ENCODE measurements at places on chromosomes 12 and 14.
A peak's percentile ranks its signal among the peaks of the same experiment; 100 is the strongest.

DNA sequence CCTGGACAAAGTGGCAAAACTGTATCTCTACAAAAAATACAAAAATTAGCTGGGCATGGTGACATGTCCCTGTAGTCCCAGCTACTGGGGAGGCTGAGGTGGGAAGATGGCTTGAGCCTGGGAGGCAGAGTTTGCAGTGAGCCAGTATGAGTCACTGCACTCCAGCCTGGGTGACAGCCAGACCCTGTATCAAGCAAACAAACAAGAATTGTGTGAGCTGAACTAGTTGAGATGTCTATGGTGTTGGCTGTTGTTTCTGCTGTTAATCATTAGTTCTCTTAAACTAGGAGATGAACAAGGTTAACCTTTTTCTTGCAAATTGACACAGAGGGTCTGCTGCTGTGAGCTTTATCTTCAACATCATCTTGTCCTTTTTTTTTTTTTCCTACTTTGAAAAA lies 23.6 kb downstream of the RASSF3 start:
- DNase-seq = no peak

DNA sequence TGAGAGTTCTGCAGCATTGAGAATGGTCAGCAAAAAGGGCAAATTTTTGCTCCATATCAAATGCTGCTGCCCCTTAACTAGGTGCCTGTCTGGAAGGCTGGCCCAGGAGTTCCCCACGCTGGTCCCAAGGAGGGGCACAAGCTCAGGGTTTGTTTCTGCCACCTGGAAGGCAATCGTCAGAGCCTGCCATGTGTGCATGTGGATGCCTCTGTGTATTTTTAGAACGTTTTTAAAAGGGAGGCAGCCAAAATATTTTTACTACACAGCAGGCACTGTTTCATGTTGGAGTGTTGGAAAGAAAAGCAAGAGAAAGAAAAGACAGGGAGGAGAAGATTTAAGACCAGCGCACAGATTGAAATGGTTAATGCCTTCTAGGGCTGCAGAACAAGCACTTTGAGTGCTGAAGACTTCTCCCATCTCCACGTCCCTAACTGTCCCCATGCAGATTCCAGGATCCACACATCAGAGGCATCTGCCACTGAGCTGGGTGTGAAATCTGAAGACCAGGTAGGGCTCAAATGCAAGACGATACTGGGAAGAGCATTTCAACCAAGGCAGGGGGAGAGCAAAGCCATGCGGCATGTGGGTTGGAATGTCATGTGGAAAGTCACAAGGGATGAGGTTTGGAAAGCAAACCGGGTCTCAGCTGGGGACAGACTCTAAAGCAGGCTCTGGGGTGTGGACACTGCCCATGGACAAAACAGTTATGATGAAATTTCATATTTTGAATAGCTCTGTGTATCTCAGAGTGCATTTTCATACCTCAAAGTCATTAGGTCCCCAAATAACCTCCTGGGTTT lies 557.2 kb downstream of the BCL11B start:
- DNase-seq = no peak

DNA sequence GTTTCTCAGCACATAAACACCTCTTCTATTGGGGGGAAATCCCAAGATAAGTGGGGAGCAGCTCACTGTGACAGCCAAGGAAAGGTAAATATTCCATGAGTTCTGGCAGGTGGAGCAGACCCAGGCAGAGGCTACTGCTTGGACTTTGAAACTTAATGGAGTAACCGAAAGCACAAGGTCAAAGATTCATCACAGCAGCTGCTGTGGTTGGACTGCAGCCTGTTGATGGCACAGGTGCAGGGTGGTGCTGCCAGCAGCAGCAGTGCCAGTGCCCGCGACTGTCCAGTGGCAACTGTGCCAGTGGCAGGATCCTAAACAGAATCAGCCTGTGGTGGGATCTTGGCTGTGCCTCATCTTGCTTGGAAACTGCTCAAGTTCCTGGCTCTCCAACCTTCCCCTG lies 81.4 kb upstream of the ARID2 start:
- DNase-seq = no peak

GRCh38 chr14:74950795-74951442 lies 4.5 kb downstream of the PGF start:
- DNase-seq = no peak

DNA sequence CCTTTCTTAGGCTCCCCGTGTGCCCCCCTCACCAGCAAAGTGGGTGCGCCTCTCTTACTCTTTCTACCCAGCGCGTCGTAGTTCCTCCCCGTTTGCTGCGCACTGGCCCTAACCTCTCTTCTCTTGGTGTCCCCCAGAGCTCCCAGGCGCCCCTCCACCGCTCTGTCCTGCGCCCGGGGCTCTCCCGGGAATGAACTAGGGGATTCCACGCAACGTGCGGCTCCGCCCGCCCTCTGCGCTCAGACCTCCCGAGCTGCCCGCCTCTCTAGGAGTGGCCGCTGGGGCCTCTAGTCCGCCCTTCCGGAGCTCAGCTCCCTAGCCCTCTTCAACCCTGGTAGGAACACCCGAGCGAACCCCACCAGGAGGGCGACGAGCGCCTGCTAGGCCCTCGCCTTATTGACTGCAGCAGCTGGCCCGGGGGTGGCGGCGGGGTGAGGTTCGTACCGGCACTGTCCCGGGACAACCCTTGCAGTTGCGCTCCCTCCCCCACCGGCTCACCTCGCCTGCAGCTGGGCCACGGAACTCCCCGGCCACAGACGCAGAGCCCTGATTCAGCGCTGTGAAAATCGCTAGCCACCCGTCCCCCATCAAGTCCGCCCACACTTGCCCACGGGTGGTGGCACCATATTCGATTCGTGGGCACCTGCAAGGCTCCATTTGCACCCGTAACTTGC lies 1.3 kb downstream of the TMEM233 start:
- DNase-seq = no peak

GRCh38 chr12:57865084-57865751 lies 18.7 kb upstream of the CTDSP2 start:
- peak; percentile 60 for DNase-seq

DNA sequence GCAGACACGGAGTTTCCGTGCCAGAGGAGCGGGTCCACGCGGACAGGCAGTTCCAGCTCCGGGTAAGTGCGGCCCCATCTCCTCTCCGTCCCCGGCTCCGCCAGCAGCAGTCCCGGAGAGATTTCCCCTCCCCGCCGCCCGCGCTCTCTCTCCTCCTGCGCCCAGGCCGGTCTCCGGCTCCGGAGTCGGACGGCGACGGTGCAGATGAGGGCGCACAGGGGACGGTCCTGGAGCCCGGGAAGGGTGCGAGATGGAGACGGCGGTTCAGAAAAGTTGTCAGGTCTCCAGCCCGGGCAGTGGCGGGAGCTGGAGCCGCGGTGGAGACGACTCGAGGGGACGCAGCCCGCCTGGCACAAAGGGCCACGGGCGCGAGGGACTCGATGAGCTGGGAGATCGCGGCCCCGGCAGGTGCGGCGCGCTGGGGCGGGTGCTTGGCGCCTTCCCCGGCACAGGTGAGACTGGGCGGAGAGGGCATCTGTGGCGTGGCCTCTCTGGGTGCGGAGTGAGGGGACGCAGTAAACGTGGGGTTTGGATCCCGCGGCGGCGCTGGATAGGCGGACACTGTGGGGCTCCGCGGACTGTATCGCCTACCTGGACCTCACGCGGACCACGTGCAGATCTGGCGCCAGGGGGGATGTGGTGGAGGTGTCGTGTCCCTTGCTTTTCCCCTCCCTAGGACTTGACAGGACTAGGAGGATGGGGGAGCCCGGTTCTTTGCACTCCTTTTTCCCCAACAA lies 1540.3 kb upstream of the TMEM132C start:
- DNase-seq = no peak

- peak; percentile 43 for DNase-seq
These were observed 542.4 kb downstream of the DIO2 start for GRCh38 chr14:79668951-79669350.

GRCh38 chr12:41932470-41932991 lies 212.1 kb downstream of the GXYLT1 start:
- DNase-seq = peak; percentile 28

GRCh38 chr12:106311139-106311538 lies 8.6 kb downstream of the TCP11L2 start:
- DNase-seq = no peak

DNA sequence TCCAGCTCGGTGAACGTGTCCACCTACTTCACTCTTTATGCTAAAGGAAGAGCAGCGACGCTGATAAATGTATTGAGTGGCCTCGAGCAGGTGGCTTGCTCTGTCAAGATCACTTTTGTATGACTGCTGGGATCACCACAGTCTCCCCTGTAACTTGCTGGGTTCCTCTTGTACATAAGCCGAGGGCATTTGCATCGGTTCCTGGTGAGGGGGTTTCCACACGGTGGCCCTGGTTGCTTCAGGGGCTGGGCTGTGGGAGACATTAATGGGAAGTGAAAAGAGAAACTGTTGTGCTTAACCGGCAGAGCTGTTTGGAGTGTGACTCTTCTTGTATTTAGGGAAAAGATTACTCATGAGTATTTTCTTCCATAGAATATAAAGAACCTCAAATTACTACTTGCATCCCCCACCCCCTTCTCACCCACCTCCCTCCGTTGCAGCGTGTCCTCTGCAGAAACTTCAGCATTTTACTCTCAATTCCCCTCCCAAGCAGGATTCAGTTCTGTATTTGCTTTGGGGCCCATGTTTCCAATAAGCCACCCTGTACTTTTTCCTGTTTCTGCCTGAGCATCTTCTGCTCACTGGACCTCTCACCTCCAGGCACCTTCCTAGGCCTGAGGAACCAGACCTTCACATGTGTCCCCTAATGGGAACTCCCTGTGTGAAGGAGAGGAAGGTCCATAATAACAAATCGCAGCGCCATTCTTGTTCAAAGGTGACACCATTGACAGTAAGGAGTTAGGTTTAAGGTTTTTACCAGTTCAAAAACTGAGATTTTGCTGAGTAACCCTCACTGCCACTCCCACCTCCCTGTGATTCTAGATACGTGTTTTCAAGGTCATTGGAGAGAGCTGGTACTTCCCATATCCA lies 187.0 kb downstream of the ETV6 start:
- DNase-seq = no peak

DNA sequence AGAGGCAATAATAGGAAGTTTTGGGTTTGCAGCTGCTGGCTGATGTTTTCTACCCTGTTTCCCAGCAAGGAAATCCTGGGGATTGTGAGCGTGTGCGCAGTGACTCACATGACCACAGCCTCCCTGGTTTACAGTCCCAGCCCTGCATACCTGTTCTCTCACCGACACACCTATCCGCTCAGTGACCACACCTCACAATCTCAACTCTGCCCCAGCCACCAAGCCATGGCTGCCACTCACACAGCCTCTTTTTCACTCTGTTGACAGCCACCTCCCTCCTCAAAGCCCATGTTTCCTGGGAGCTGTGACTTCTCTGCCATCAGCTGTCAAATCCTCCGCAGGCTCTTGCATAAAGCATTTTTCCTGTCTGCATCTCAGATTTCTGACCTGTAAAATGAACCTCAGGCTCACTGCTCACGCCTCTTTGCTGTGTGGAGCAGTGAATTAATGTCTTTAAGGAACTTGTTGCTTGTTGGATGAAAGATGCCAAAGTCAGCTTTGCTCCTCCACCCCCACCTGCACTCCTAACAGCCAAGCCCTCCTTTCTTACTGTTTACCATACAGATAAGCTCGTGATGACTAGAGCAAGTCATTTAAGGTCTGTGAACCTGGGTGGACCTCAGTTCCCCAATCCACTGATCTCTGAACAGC lies 43.5 kb downstream of the B4GALNT3 start:
- peak; percentile 52 for DNase-seq

- DNase-seq = no peak
These were observed 575 bp downstream of the L2HGDH start for GRCh38 chr14:50311337-50311971.

- DNase-seq = no peak
These were observed 25.6 kb downstream of the UNC79 start for GRCh38 chr14:93456356-93456755.

DNA sequence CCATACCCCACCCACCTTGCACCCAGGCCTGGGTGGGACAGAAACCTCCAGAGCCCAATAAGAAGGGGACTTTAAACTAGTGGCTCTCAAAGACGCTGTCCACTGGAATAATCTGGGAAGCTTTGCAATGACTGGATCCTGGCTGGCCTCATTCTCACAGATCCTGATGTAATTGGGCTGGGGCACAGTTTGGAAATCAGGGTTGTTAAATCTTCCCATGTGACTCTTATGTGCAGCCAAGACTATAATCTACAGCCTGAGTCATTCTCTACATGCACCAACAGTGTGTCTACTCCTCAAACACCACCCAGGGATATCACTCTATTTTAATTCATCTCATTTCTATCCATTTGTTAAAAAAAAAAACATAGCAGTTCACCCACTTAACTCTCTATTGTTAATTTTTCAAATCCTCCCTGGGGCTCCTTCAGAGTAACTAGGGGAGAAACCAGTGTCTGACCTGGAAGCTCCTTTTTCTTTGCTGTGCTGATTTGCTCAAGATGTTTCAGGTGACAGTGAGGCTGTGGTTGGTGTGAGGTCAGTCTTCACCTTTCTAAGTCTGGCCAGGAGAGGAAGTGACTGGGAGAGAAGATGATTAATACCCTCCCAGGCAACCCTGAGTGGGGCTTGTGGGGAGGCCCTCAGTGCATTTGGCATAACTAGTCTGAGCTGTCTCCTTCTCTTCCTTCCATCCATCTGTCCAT lies 211.6 kb upstream of the SFSWAP start:
- DNase-seq = no peak
